ENCODE measurements at places on chromosomes 7 and 10.

- DNase-seq: no peak
Measured at GRCh38 chr7:32048970-32049491, 21.2 kb downstream of the PDE1C start.

DNA sequence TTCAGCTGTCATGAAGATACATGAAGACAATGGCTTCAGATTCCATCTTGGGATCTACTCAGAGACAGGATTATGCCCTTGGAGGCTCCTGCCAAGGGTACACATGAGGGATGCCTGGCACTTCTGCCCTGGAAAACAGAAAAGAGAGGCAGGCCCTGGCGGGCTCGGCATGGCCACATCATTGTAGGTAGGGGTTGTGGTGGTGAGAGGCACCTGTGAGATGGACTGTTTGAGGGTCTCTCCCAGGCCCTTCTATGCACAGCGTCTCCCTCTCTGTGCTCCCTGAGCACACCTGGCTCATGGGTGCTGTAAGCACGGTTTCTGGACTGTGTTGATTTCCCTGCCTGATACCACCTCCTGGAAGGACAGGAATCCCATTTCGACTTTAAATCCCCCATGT lies 304.3 kb downstream of the GLRX3 start:
- DNase-seq: no peak

GRCh38 chr7:90530263-90530662 lies 60.8 kb downstream of the PTTG1IP2 start:
- no peak for DNase-seq

DNA sequence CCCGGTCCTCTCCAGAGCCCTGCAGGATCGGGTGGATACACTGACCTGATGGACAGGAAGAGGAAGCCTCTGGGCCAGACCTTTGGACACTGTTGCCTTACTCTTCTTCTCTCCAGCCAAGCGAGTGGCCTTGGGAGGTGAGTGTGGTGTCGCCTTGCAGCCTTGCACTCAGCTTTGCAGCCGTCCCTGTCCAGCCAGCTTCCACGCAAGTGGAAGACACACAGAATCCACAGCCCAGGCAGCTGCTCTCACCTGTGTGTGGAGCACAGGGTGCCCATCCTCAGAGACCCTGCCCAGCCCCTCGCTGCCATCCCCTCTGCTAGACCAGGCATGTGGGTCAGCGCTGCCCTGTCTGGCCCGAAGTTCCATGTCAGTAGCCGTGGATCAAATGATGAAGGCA lies 239.1 kb downstream of the EBF3 start:
- no peak for DNase-seq

GRCh38 chr7:32515890-32516550 lies 20.7 kb downstream of the AVL9 start:
- DNase-seq: no peak

DNA sequence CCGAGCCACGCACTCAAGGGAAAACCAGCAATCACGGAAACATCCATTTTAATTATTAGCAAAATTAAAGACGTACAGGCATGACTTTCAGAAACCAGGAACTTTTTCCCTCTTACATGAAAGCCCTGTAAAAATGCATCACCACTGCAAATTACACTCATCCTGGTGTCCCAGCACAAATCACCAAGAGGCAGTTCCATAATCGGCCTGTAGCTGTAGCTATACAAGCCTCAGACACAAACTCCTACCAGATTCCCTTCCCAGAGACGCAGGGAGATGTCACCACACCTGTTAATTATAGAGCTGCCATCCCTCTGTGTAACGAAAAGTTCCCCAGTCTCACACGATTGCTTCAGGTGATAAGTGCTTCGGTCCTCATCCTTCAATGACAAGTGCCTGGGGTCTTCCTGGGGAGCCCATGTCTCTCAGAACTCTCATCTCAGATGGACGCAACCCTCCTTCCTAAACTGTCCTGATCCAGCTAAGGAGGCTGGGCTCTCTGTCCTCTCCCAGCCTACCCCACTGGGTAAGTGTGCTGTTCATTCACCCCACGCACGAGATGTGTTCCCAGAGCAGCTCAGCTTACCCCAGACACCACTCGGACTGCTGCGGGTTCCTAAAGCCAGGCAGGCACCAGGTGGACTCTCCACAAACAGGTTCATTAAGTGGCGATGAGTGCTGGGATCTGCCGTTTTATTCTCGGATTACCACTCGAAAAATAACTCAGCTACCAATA lies 5.9 kb downstream of the FGFR2 start:
- DNase-seq: no peak

DNA sequence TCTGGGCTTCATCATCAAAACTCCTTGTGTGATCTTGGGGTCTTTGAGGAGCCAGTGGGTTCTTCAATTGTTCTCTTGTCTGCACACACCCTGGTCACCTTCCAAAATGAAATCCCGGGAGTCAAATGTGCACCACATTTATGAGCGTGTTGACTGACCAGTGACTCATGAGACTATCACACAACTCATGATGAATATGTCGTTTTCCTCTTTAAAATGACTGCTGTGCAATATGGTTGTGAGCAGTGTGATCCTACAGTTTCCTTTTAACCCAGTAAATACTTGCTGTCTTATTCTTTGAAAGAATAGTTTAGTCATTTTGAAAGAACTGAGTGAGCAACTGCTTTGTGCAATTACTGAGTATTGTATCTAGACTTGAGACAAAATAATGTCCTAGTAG lies 149.2 kb downstream of the DYNC1I1 start:
- DNase-seq: no peak

DNA sequence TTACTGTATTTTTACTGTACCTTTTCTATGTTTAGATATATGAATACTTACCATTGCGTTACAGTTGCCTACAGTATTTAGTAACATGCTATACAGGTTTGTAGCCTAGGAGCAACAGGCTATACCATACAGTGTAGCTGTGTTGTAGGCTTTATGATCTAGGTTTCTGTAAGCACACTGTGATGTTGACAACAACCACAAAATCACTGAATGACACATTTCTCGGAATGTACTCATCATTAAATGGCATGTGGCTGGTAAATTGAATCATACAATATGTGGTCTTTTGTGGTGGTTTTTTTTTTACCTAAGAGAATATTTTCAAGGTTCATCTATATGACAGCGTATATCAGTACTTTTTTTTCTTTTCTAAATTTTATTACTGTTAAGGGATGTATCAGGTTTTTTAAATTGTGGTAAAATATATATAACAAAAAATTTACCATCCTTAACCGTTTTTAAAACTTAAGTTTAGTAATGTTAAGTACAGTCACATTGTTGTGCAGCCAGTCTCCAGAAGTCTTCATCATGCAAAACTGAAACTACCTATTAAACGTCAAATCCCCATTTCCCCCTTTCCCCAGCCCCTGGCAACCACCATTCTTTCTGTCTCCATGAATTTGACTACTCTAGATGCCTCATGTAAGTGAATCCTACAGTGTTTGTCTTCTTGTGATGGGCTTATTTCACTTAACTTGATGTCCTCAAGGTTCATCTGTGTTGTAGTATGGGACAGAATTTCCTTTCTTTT lies 21.5 kb downstream of the BTAF1 start:
- DNase-seq: no peak

DNA sequence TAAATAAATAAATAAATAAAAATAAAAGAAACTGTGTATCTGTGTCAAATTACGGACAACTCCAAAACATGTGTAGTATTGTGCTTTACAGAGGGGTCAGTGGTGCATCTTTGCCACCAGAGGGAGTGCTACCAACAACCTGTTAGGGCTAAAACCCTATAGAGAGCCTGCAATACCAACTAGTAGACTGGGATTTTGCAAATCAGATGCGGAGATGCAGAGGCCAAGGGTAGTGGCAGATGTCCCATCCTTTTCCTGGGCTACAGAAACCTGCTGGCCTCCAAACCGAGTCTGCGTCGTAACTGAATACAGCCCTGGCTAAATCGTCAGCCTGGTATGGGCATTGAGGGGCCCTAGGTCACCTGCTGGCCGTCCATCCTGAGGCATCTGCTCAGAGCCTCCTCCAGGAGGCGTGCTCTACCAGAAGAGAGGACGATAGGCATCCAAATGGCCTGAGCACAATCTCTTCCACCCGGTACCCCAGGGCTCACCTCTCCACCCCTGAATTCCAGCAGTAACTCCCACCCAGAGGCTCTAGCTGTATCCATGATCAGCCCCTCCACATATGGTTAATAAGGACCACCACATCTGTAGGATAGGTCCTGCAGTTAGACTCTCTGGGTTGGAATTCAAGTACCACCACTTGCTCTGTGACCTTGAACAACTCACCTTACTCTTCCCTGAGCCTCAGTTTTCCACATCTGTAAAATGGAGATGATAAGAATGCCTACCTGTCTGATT lies 6.2 kb upstream of the RRP12 start:
- DNase-seq: peak; percentile 76

GRCh38 chr10:80517416-80518142 lies 20.1 kb upstream of the SH2D4B start:
- DNase-seq: no peak

- no peak for DNase-seq
Measured at GRCh38 chr10:2782265-2782664, 285.1 kb upstream of the PFKP start.
